ENCODE measurements at places on chromosomes 7 and 10.

GRCh38 chr7:40899151-40899550, 764.3 kb downstream of the SUGCT start:
- no peak for DNase-seq

DNA sequence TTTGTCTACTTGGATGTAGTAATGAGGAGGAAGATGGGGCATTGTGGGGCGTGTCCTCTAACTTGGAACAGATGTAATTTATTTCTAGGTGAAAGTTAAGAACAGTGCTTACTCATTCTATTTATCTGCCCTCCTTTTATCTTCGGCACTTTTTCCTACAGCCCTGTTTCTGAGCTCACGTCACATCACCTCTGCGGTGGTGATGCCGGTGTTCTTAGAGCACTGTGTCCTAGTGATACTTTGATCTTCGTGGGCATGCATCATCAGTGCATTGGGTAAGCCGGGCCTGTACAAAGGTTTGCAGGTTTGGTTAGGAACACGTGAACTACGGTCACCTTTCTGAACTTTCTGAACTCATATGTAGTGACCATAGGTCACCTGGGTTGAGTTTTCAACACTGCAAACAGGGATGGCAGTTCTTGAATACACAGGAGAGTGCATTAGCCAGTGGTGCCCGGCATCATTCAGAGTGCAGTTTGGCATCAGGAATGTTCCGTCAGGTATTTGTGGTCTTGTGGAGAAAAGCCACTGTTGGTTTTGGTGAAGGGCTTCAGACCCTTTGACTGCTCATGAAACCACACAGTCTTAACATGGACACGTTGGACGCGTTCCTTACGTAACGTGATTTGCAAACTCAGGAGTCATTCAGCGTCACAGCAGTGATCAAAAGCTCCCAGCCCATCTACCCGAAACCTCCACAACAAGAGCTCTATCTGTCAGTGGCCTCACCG, 5.6 kb downstream of the POR start:
- no peak for DNase-seq

GRCh38 chr10:132990684-132991545, 48.5 kb upstream of the CFAP46 start:
- DNase-seq: no peak

DNA sequence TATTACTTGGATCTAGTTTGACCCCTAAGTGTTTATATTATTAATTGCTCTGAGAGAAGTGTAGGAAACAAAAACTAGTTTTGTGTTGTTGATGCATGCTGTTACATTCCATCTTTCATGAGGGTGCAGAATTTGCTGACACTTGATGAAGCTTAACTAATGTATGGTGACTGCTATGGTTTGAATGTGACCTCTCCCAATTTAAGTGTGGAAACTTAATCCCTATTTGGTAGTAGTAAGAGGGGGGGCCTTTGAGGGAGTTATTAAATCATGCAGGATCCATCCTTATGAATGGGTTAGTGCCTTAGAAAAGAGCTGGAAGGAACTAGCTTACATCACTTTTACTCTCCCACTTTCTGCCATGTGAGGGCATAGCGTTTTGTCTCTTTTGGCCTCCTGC, 142.5 kb downstream of the PCLO start:
- DNase-seq: no peak

GRCh38 chr7:116213361-116214130, 3.2 kb downstream of the TES start:
- DNase-seq: no peak

DNA sequence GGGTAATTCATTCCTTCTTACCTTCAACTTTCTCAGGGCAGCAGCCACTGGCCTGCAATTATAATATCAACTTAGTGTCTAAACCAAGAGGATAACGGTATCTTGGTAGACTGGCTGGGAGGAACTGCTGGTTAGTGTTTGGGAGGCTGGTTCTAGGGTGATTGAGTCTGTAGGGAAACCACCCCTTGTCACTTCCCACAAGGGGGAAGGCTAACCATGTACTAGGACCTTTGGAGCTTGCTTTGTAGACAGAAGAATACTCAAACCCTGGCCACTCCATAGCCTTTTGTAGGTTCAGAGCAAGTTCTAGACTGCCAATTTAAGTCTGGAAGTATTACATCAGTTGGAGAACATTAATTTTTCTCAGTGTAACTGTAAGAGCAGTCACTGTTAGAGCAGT, 51.3 kb downstream of the NHLRC2 start:
- DNase-seq: no peak

- DNase-seq: no peak
Measured at GRCh38 chr7:79837915-79838314, 296.7 kb upstream of the GNAI1 start.

DNA sequence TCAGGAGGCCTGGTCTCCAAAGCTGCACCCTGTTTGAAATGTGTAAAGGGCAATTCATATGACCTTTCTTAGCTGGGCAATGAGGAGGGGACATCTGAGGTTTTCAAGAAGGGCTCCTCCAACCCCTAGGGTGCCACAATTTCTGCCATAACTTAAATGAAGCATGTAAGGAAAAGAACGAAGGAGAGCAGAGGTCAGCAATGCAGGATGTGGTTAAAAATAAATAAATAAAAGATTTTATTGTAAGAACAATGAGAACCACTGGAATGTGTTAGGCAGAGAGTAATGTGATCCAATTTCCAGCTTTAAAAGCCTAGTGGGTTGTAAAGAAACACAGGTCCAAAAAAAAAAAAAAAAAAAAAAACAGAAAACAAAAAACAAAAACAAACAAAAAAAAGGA, 673.1 kb downstream of the TNS3 start:
- DNase-seq: no peak

- no peak for DNase-seq
Measured at GRCh38 chr7:125847692-125848091, 918.1 kb upstream of the POT1 start.

DNA sequence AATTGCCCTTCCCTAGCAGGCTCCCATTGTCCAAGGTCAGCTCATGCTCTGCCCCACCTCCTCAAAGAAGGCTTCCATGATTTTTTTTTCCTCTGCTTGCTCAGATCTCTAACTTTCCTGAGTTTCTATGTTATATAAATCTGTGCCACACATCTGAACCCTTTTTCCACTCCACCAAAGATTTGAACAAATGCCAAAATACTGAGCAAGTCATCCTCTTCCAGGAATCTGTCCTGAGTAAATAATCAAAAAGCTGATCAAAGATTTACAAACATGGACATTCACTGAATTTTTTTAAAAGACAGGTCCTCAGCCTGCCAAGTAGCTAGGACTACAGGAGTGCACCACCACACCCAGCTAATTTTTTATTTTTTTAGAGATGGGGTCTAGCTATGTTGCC, 102.8 kb upstream of the ARID5B start:
- DNase-seq: no peak

GRCh38 chr10:85542936-85543730, 823.5 kb downstream of the GRID1 start:
- DNase-seq: no peak

- no peak for DNase-seq
Measured at GRCh38 chr7:41448104-41448503, 254.8 kb downstream of the INHBA start.

- DNase-seq: no peak
Measured at GRCh38 chr7:79291498-79291865, 162.0 kb downstream of the MAGI2 start.

DNA sequence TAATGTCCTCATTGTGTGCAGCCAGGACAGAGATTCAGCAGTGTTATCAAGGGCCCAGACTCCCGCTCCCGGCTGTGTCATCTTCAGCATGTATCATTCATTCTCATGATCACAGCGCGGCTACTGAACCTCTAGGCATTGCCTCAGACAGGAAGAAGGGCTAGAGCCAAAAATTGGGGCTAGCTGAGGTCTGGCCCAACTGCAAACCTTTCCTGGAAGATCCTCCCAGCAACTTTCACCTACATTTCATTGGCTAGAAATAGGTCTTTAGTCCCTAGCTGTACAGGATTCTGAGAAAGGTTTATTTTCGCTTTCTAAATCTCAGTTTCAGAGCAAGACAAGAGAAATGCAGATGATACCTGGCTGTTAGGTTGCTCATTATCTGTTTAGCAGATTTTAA, 81.9 kb downstream of the CREM start:
- no peak for DNase-seq

- DNase-seq: no peak
Measured at GRCh38 chr10:29050081-29050480, 238.8 kb upstream of the LYZL1 start.

GRCh38 chr10:132793871-132794849, 8.2 kb upstream of the NKX6-2 start:
- peak; percentile 33 for DNase-seq

- DNase-seq: no peak
Measured at GRCh38 chr10:69568472-69569395, 4.5 kb downstream of the NEUROG3 start.

GRCh38 chr10:22473459-22473858, 128.2 kb downstream of the SPAG6 start:
- no peak for DNase-seq

GRCh38 chr7:105760551-105761447, 115.6 kb downstream of the ATXN7L1 start:
- no peak for DNase-seq

DNA sequence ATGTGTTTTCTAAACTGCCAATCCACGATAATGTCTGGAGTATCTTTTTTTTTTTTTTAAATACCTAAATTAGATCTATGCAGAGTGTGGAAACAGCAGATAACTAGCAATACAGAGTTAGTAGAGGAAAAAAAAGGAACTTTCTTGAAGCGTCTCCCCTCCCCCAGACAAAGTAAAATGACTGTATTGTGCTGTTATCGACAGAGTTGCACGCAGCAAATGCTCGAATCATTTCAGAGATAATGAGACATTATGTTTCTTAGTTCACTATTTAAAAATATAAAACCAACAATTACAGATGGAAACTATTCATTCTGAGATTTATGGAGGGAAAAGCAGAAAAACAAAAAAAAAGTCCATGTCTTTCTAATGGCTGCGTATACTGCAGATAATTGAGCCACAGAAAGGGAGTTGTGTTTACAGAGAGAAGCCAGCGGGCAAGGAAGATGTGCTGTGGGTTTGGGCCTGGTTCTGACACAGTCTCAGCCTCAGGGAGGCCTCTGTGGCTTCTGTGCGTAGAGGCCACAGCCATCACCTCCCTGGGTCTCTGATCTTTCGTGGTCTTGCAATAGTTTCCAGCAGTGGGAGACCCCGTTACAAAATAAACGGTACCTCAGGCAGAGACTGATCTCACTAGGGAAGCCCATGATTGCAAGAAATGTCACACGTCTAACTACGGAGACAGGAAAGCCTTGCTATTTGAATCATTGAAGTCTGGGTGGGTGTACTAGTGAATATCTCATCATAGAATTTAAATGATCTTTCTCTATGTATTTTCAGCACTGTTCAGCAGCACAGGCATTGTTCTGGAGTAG, 19.1 kb upstream of the KLF6 start:
- no peak for DNase-seq

DNA sequence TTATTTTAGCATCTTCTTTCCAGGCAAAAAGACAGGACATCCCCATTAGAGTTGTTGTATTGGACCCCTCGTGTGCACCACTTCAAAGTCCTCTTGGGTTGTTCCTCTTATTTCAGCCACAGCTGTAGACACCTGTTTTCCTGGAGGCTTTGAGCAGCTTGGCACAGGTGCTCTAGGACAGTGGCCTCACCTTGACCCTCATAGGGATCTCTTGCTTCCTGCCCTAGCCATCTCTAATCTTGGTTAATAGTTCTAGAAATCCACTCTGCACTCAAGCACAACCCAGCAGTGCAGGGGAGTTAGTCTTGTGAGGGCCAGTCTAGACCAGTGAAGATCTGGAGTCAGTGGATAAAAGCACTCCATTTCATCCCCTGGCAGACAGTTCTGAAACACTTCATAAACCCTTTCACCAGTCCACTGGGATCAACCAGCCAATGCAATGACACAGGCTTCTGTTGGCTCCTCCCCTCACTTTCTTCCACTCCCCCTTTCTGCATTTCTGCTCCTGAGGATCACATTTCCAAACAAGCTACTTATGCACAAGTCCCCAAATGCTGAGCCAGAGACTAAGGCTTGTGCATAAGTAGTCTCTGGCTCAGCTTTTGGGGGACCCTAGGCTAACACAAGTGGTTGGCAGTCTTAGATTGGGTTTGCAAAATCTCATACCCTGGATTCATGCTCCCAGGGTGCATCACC, 131.5 kb upstream of the LAMB4 start:
- no peak for DNase-seq

GRCh38 chr7:2037808-2038522, 194.8 kb downstream of the MAD1L1 start:
- DNase-seq: no peak

- DNase-seq: no peak
Measured at GRCh38 chr10:67772894-67773511, 65.0 kb downstream of the DNAJC12 start.

DNA sequence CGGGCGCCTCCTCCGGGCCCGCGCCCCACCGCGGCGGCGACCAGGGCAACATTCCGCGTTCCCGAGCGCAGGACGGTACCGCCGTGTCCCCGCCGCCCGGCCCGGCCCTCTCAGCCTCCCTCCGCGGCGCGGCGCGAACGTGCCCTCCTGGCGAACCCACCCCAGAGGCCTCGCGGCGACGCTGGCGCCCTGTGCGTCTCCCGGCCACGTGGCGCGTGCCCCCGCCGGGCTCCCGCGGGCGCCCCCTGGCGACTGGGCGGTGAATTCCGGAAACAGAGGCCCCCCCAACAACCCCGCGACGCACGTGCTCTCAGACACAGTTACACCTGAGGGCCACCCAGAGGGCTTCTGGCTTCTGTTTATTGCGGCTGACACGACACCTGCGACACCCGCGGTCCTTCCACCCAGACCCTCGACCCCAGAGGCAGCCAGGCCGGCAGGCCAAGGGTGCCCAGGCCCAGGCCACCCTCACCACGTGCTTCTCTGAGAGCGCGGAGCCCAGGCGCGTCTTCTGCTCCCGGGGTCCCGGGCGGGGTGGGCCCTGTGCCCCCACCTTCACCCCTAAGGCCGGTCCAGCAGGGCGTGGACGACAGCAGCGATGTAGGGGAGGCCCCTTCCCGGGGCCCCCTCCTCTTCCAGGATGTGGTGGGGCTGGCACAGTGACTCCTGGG, at the start of gene SAP25:
SAP25 (minus strand) TSS at position 210 of the 671 bp plus-strand sequence; CDS start at position 52, 158 bp downstream.
- no peak for DNase-seq

- no peak for DNase-seq
Measured at GRCh38 chr10:124744102-124745050, at the start of gene FAM53B. Gene FAM53B, minus strand, starts transcription at chr10:124744378. Its CDS starts 37,665 bp downstream, at chr10:124706713.

DNA sequence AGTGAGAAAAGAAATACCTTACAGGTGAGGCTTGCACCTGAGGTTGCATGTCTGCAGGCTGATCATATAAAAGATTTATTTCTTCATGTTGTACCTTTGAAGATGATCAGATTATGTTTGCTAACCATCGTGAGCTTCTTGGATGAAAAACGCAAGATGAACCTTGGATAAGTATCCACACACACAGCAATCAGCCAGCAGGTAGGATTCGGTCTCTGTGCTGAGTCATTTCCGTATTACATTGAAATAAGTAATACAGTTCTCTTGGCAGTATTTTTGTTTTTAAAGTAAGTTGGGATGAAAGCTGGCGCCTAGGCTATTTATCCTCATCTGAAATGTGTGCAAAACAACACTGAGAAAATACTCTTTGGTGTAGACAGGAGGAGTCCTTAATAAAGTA, 109.0 kb upstream of the PRKCQ start:
- DNase-seq: no peak

- DNase-seq: peak; percentile 23
Measured at GRCh38 chr7:123154231-123154860, 45.4 kb downstream of the SLC13A1 start.
